ENCODE measurements at places on chromosomes 2 and 18. TPM values are rescaled to one million over a fixed set of nuclear protein-coding genes. Genes with fewer than 3 reads are reported as not detected.

- DNase-seq = peak; percentile 63
These were observed at the start of gene ZNF516 for GRCh38 chr18:76495006-76495370. Gene ZNF516, minus strand, starts transcription at chr18:76495242. Its CDS starts 52,188 bp downstream, at chr18:76443054.

GRCh38 chr2:32427672-32428610, 71.1 kb downstream of the BIRC6 start:
- no peak for DNase-seq

The CAB39 gene
- 143 TPM for total RNA-seq

The KRTCAP3 gene
- 13.9 TPM for total RNA-seq

- DNase-seq = no peak
These were observed 518.0 kb downstream of the ZNF516 start for GRCh38 chr18:75977081-75977480.

- no peak for DNase-seq
These were observed 37.7 kb downstream of the TGFA start for GRCh38 chr2:70515938-70516337.
